ENCODE measurements at places on chromosomes 3 and 15. TPM values are rescaled to one million over a fixed set of nuclear protein-coding genes. Genes with fewer than 3 reads are reported as not detected.
A peak's percentile ranks its signal among the peaks of the same experiment; 100 is the strongest.

DNA sequence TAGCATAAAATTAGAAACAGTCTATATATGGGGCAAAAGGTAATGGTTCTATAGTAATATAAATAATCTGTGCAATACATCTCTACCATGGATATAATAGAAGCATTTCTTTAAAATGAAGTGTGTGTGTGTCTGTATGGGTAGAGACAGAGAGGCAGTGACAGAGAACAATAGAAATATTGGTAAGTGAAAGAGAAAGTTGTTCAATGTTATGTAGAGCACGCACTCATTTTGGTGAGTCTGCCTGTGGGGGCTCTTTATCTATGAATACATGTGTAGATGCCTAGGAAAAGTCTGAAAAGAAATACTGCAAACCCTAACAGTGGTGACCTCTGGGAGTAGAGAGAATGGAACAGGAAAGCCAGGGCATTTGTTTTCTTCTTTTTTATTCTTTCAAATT lies 182.6 kb downstream of the STAC start:
- no peaks in the 10 kb centered on the region for H3K4me1 ChIP-seq
- H3K4me3 ChIP-seq = no peak overlapping the region
- no peak overlapping the region for H3K27ac ChIP-seq
- no peaks in the 10 kb centered on the region for H3K36me3 ChIP-seq
- H3K27me3 ChIP-seq = no peaks in the 10 kb centered on the region
- DNase-seq = no peak

GRCh38 chr15:56207711-56208110 lies 36.0 kb downstream of the RFX7 start:
- H3K4me3 ChIP-seq = peak overlapping the region; percentile 21
- H3K27ac ChIP-seq = no peak overlapping the region
- no peaks in the 10 kb centered on the region for H3K36me3 ChIP-seq

- no peaks in the 10 kb centered on the region for H3K36me3 ChIP-seq
- H3K4me3 ChIP-seq = no peak overlapping the region
- no peak overlapping the region for H3K27ac ChIP-seq
Observed at GRCh38 chr3:127699416-127700300, 26.9 kb downstream of the ABTB1 start.

DNA sequence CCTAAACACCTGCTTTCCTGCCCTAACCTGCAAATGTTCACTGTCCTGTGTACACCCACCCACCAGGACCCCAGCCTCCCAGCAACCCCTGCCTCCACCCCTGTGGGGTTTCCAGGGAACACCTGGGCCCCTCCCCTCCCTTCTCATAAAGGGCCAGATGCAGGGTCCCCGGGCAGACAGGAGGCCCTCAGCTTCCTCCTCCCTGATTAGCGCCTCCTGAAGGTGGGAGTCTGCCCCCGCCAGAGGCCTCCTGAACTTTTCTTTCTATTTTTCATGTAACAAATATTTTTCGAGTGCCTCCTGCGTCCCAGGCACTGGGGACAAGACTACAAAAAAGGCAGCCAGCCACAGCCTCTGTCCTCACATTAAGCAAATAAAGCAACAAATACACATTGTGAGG lies 135.4 kb upstream of the LINGO1 start:
- no peaks in the 10 kb centered on the region for H3K36me3 ChIP-seq
- DNase-seq = no peak
- H3K4me3 ChIP-seq = no peak overlapping the region
- H3K27me3 ChIP-seq = no peaks in the 10 kb centered on the region

DNA sequence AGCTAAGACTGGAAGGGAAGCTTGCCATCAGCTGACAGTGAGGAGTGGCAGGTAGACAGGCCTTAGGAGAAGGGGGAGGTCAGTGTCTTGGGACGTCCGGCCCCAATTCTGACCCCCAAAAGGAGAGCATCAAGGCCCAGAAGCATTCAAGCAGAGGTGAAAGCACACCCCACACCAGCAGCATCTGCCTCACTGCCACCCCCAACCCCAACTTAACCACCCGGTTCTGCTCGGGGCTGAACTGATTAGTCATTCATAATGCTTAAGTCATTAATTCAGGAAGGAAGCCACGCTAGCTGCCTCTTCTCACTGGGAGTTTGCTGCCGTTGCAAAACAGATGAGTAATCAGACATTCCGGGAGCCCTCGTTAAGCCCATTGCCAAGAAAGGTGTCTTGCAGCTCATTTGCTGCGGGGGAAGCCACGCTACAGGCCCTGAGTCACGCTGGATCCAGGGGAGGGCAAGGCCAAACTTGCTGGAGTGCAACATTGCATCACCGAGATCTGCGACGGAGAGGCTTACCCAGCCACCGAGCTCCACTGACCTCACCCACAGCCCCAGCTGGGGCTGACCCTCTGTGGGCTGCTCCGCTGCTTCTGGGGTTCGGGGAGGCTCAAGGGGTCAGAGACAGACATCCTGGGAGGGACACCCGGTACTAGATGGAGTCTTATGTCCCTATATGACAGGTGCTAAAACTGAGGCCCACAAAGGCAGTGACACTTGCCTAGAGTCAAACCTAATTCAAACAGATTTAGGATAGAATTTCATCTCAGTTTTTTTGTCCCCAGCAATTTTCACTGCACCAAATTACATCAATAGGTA lies 46.4 kb upstream of the HES1 start:
- peak overlapping the region; percentile 70 for H3K27ac ChIP-seq
- H3K4me3 ChIP-seq = no peak overlapping the region
- H3K27me3 ChIP-seq = no peaks in the 10 kb centered on the region
- no peaks in the 10 kb centered on the region for H3K4me1 ChIP-seq

DNA sequence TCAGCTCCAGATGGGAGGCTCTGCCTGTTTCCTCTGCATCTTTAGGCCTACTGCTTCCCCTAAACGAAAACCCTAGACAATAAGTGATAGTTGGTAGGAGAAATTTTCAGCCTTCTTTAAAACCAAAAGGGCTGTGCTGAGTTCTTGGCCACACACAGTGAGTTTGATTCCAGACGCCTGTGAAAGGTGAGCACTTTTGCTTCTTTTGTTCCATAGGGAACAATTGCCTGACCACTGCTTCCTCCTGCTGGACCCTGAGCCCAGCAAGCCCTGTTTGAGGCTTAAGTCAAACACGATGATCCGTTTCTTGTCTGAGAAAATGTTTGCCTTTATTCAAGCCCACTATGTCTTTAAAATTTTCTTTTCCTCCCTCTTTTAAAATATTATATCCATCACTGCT lies 493.9 kb downstream of the ZIC1 start:
- H3K4me1 ChIP-seq = no peaks in the 10 kb centered on the region
- no peaks in the 10 kb centered on the region for H3K27me3 ChIP-seq

Gene ANKUB1
- not detected for polyA plus RNA-seq
